ENCODE measurements at places on chromosomes 5 and 9.

DNA sequence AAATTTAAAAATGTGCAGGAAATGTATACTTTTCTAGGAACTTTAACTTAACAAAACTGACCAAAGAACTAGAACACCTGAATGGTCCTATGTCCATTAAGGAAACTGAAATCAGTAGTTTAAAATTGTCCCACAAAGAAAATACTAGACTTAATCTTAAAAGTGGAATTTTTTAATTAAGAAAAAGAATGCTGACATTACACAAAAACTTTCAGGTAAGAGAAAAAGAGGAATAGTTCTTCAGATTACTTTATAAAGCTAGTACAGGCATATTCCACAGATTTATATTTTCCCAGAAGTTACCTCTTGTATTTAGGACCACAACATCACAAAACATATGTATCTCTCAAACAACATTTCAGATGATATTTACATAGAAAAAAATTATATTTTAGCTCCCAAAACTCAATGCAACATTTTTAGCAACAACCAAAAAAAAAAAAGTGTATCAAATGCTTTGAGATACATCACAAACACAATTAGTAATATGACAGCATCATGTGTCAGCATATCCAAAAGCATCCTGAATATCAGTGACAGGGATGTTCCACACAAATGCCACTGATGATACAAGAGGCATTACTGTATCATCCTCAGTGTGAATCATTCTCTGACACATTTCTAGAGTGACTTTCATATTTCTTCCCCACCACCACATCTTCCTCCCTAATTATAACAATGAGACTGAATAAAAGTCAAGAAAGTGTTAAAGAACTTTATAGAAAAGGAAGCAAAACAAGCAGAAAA, 264.0 kb downstream of the EPB41L4A start:
- no peak for DNase-seq

GRCh38 chr5:149646564-149646963, 65.3 kb downstream of the ARHGEF37 start:
- no peak for DNase-seq

- no peak for DNase-seq
Measured at GRCh38 chr9:77996696-77997095, 34.9 kb downstream of the GNAQ start.

- DNase-seq: no peak
Measured at GRCh38 chr5:37701868-37702267, 138.0 kb downstream of the GDNF start.

GRCh38 chr9:110077925-110078324, 130.0 kb downstream of the C9orf152 start:
- DNase-seq: no peak

- no peak for DNase-seq
Measured at GRCh38 chr9:123364241-123364824, 8.3 kb downstream of the CRB2 start.

GRCh38 chr9:38345851-38346755, 46.4 kb upstream of the ALDH1B1 start:
- no peak for DNase-seq

- no peak for DNase-seq
Measured at GRCh38 chr9:134221273-134222017, 57.1 kb upstream of the RNU6ATAC start.

DNA sequence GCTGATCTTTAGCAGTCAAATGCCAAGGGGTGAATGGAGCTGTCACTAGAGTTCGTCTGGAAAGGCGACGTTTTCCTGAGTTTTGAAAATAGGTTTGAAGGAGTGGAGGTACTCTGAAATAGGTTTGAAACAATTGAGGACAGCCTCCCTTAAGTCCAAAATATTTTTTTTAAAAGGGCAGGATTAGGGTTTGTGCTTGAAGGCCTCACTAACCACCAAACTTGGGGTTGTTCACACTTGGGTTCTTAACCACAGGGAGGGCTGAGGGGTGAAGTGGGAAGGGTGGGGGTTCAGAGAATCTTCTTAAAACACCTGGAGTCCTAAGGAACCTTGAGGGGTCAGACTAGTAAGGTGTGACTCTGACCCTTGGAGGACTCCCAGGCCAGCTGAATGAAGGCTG, 3.5 kb upstream of the PCDH12 start:
- no peak for DNase-seq

GRCh38 chr5:39623291-39623865, 198.6 kb upstream of the DAB2 start:
- no peak for DNase-seq

GRCh38 chr5:95284572-95285408, at the start of gene MCTP1:
Gene MCTP1, minus strand, starts transcription at chr5:95285094.
- no peak for DNase-seq

- DNase-seq: no peak
Measured at GRCh38 chr9:123251741-123252140, 16.6 kb downstream of the STRBP start.

Measured in T-helper 2 cell (primary cell).